ENCODE measurements at places on chromosomes 11 and 22.

- no peak for DNase-seq
Measured at GRCh38 chr22:29477723-29478318, 2.2 kb upstream of the NEFH start.

DNA sequence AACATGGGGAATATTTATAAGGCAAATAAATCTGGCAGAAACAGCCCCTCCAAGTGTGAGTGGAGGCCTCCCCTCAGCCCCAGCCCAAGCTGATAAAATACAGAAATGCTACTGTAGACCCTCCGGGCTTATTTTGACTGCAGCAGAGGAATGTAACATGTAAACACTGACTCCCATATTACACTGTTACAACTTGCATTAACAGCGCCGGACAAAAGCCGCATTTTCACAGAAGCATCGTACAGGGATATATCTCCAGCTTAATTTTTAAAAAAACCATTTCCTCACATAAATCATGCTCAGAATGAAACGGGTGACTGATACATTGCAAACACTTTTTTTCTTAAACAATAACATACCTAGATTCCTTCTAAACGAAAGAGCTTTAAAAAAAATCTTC, 36.6 kb upstream of the COMT start:
- no peak for DNase-seq

DNA sequence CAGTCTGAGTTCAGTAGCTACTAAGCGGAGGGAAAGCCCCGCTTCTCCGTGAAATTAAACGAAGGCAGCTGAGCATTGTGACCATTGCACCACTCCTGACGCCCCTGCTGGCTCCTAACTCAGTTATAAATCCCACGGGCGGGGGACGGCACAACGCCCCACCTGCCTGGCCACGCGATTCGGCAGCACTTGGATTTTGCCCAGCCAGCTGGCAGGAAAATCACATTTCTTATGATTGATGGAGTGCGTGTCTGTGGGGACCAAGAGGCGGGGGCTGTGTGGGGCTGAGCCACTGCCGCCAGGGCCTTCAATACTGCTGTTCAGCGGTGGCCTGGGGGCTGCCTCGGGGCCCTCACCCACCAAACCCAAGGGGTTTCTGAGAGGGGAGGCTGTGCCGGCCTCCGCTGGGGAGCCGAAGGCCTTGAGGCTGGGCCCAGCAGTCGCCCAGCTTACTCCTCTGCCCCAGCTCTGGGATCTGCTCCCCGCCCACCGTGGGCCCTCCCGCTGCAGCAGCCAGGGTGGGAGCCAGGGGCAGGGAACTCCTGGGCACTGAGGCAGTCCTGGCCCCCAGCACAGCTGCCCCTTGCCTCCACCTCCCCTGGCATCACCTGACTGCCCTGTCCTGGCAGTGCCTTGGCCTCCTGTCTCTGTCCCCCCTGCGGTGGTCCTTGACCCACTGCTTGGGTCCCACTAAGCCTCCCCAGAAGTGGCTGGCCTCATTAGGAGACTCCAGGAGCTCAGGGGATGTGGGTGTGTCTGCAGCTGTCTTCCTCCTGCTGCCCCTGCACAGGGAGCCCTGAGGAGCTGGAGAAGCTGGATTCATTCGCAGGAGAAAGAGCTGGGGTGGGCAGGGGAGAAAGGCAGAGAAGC, 30.7 kb downstream of the SHISAL1 start:
- DNase-seq: no peak

GRCh38 chr11:73237471-73238290, 19.6 kb downstream of the P2RY2 start:
- no peak for DNase-seq

GRCh38 chr11:62855571-62856332, 16.4 kb upstream of the WDR74 start:
- DNase-seq: peak; percentile 98

DNA sequence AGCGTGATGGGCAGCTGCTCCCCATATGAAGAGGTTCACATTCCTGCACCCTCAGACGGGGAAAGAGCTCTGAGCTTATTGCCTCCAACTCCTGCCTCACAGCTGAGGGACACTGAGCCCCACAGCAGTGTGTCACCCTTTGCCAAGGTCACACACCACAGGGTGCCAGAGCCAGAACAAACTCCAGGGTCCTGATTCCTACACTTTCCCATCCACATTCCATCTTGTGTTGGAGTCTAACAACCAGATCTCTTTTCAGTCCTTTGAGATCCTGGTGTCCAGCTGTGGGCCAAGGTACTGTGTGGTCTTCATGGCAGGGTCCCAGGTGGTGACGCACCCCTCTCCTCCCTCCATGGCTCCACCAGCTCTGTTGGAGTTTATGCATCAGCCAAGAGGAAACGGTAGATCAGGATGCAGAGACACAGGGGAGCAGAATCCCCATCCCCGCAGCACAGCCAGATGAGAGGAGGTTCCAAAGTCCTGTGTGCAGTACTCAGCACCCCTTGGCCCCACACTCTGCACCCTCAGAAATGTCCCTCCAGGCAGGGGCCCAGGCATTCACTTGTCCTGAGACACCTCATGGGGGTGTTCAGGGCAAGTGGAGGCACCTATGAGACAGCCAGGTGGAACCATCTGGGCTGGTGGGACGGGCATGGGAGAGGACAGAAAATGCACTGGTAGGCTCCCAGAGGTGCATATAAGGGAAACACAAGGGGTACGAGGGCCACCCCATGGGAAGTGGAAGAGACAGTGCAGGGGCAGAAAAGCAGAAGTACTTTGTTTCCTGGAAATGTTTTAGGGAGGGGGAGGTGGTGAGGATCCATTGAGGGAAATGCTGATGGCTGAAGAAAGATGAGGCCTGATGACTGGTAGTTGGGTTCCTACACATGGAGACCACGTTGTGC, 32.6 kb upstream of the GNAZ start:
- no peak for DNase-seq

DNA sequence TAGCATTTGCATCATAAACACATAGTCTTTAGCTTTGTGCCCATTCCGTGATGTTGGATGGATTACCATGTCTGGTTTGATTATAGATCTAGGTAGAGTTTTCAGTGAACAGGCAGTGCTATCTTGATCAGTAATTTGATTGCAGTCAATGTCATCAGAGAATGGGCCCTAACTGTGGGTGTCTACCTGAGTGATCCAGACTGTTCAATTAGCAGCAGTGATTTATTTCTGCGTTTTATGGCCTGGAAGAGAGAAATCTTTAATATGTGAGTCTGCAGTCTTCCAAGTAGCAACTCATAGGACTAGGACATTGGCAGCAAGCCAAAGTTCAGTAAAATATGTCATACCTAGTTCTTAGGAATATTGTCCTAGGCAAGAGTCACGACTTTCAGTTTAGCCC, 80.3 kb downstream of the CASP12 start:
- DNase-seq: no peak

- no peak for DNase-seq
Measured at GRCh38 chr11:65742353-65742752, 21.8 kb upstream of the RNASEH2C start.

- DNase-seq: no peak
Measured at GRCh38 chr22:23264610-23265367, 84.5 kb downstream of the BCR start.

- DNase-seq: no peak
Measured at GRCh38 chr11:25734591-25735211, 597.2 kb upstream of the ANO3 start.

DNA sequence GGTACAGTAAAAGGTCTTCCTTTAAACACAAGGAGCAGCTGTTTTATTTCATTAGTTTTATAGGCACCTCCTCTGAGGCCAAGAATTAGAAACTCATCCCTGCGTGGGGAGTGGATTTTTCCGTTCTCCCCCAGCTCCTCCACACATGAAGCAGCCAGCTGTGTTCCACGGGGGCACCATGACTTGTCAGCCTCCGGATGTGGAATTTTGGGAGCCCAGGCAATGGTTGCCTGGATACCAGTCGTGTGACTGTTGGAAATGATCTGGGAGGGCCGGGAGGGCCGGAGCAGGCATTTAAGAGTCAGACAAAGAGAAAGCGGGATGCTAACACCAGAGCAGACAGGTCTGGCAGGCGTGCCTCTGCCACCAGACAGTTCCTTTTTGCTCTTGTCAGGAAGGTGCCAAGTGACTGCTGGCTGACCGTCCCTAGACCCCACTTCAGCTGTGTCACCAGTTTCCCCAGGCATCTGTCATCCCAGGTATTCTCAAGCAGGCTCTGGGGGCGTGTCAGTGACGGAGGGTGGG, 15.9 kb upstream of the CDC42EP2 start:
- DNase-seq: no peak

DNA sequence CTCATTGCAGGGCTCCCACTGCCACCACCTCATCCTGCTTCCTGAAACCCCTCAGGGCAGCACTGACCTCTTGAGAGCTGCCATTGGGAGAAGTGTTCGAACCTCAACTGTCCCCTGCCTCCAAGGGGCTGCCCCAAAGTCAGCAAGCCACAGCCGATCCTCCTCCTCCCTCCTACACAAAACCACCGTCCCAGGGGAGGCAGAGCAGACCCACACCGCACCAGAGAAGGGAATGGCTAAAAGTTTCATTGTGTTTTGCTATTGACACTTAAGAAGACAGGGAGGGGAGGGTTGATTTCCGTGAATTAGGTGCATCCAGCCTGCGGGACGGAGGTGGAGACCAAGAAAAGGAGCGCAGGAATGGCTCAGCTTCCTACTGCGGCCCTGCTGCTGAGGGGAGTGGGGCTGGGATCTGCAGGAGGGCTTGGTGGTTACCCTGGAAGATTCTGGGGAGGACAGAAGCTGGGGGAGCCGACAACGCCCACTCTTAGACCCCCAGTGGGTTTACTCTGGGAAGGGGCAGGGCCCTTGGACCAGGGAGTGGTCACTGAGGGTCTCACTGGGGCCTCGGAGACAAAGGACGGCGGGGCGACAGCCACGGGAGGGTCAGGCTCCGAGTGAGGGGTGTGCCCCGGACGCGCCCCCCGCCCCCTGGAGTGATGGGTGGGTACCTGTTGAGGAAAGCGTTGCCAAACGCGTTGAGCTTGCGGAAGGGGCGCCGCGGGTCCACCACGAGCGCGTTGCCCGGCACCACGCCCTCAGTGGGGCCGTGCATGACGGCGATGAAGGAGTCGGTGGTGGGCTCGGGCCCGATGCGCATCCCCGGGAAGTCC, 815 bp downstream of the EHD1 start:
- no peak for DNase-seq

DNA sequence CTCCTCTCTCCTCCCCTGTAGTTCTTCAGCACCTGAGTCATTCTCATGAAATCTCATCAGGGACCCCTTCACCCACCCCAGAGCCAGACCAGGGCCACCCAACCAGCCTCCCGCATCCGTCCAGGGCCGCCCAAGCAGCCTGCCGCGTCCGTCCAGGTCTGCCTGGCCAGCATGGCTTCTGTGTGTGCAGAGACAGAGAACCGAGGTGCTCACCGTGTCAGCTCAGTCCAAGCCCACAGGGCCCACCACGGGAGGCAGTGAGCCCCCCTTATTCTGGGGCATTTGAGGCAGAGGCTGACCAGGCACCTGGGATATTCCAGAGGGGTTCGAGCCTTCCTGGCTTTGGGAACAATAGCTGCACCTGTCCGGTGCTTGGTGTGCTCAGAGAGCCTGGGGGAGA, 1117.3 kb downstream of the BRD1 start:
- no peak for DNase-seq

GRCh38 chr22:42752230-42752746, 31.6 kb upstream of the A4GALT start:
- no peak for DNase-seq

DNA sequence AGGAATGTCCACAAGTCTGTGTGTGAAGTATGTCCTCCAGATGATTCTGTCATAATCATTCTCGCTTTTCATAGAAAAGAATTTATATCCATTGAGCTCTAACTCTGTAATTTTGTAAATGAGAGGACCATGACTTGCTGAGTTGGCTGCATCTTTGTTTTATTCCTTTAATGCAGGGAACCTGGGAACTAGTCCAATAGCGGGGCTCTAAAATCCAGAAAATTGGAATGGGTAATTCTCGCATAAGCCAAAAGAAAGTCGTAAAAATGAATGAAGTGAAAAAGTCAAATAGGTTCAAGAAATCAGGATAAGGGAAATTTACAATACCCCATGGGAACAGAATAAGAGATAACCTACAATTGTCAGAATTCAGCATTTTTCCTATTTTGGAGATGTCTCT, 232.5 kb downstream of the RAB38 start:
- no peak for DNase-seq

DNA sequence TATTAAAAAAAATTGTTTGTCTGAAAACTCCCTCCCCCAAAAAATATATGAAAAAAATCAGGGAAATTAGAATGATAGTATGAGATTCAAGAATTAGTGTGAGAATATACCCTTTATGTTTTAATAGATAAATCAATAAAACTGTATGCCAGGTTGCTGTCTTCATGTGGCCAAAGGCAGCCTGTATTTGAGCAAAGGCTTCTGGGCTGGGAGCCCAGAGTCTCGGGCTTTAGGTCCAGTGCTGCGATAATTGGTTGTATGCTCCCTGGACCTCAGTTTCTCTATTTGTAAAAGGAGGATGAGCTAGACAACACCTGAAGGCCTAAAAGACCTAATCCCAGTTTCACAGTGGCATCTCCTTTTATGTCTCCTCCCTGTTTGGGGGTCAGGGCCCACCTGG, 29.8 kb downstream of the THOC5 start:
- DNase-seq: no peak

DNA sequence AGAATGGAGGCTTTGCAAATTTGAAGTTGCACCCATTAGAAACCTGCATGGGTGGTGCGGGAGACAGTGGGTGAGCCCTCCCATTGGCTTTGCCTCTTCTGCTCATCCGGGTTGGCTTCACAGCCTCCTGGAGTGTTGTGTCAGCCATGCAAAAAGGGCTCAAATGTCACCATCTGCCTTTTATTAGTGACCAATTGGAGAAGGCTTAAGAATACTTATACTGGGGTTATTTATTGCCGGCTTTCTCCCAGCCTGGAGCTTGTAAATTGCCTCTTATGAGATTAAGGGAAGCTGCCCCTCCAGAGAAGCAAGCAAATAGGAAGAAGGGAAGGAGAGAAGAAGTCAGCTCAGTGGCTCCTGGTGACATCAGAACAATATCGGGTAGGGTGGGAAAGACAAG, 182.6 kb downstream of the ST3GAL4 start:
- DNase-seq: no peak

DNA sequence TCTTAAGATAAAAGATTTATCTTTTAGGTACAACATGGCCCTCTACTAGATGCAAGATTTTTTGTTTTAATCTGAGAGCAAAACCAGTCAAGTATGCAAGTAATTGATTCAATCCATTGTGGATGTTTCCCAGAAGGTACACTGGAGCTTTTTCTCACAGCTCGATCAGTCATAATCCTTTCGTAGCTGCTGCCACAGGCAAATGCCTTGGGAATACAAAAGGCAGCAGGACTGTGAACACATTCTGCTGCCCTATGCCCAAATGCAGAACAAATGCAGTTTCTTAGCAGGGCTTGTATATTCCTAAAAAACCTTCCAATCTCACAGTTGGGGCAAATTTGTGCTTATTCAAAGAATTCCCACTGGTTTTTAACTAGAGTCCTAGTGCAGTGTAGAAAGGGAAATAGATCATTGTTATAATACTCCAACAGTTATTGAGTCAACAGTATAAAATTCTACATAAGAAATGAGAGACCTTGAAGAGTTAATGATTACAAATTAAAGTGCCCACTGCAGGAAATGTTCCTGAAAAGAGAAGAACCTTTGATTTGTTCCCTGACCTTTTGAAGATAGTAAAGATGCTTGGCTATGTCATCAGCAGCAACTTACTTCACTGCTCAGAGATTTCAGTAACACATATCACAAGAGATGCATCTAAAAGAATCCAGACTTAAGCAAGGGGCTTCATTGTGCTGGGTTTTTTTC, 14.1 kb downstream of the LPXN start:
- no peak for DNase-seq

Measured in effector memory CD8-positive, alpha-beta T cell (primary cell).